ENCODE measurements at places on chromosomes 12 and 14.

DNA sequence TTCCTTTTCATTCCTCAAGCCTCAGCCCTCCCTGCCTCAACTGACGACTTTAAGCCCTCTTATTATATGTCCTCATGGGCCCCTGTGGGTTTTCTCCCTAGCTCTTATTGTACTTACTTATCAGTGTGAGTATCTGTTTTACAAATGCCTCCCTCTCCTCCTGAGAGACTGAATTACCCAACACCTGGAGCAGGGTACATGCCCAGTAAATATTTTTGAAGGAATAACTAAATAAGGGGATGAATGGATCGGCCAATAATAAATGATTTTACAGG lies 95.8 kb upstream of the SLC35F4 start:
- no peak for DNase-seq

DNA sequence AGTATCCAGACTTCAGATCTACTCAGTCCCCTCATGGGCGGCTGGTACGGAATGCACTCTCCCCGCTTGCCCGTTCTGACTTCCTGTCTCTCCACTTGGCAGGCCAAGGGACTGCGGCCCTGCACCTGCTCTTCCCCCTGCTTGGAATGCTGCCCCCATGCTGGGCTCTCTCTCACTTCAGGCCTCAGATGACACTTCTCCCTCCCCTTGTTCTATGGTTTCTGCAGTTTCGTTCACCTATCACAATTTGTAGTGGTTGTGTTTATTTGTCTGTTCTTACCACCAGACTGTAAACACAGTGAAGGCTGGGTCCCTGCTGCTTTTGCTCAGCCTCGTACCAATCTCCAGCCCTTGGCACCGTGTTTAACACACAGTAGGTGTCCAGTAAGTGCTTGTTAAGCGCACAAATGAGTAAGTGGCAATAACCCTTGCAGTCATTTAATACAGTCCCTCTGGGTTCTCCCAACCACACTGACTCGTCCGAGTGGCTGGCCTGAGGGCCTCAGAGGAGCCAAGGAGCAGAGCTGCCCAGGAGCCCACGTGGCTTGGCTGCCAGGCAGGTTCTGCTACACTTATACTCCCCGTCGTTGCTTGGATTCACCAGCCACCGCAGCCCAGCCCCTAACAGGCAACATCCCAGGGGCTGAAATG lies 11.8 kb downstream of the SLC6A12 start:
- no peak for DNase-seq

- DNase-seq = no peak
Observed at GRCh38 chr12:89180496-89180895, 171.8 kb downstream of the DUSP6 start.

GRCh38 chr12:40691913-40692764 lies at the start of gene CNTN1:
Gene CNTN1, plus strand, starts transcription at chr12:40692439.
- DNase-seq = peak; percentile 81

GRCh38 chr12:103138538-103138937 lies 181.1 kb downstream of the ASCL1 start:
- no peak for DNase-seq

- no peak for DNase-seq
Observed at GRCh38 chr14:64178814-64179213, 115.4 kb downstream of the ESR2 start.

GRCh38 chr14:75143761-75144527 lies 17.1 kb upstream of the NEK9 start:
- DNase-seq = no peak

GRCh38 chr14:77148510-77149231 lies 7.1 kb upstream of the ZDHHC22 start:
- DNase-seq = no peak

- DNase-seq = no peak
Observed at GRCh38 chr14:79658221-79658620, 553.1 kb downstream of the DIO2 start.

- DNase-seq = no peak
Observed at GRCh38 chr14:24576182-24576581, at the start of gene CTSG. Gene CTSG, minus strand, starts transcription at chr14:24576250. Its CDS starts 27 bp downstream, at chr14:24576223.

- peak; percentile 93 for DNase-seq
Observed at GRCh38 chr12:1047898-1048660, 57.1 kb downstream of the ERC1 start.

DNA sequence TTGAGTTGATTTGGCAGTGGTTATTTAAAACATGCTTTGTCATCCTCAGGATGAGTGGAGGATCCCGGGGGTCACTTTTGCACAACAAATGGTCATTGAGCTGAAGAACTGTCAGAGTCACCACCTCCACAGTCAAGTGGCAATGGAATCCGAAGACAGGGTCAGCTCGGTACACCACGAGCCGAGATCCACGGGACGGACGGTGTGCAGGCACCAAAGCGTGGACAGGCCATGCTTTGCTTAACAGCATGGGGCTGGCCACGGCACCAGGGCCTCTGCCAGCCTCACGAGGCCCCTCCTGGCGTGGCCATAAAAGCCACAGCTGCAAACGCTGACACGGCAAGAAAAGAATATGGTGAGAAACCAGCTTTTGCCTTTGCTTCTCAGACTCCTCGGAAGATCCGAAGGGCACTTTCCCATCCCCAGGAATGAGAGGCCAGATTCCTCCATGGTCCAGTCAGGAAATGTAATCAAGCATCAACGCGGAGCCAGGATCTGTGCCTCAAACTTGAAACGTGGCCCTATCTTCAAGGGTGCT lies 152.2 kb upstream of the DIO3 start:
- no peak for DNase-seq

DNA sequence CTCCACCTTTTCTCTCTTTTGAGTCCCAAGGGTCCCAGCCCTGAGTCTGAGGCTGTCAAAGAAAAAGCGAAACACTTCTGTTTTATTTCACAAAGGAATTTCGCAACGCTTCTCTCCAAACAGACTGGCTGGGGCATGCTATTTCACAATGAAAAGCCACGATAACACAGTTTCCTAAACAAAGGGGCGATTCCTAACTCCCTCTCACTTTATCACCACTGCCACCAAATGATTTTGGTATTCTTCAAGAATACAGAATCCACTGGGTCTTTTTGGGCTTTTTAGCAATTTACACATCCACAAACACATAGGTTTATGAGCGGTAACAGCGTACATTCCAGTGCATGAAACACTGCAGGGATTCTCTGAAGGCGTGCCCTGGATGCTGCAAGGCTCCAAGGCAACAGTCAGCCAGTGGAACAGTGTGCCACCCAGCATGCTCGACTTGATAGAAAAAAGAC lies 161.2 kb downstream of the DAD1 start:
- DNase-seq = no peak

- no peak for DNase-seq
Observed at GRCh38 chr12:81221681-81222080, 143.8 kb downstream of the ACSS3 start.

DNA sequence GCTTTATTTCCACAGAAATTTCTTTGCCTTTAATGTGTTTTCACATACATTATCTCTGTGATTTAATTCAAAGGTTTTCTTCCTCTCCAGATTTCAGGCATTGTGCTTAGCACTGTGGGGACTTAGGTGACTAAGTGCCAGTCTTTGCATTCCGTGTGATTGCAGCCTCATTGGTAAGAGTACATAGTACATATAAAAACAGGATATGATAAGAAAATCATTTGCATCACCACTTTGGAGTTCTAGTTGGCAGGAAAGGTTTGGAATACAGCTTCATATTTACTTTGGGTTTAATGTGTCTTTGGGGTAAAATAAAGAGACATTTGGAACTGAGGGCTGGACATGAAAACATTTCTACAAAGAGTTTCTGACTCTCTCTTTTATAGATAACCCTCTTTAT lies 37.8 kb upstream of the C12orf75 start:
- no peak for DNase-seq

GRCh38 chr12:68425998-68426397 lies 93.8 kb upstream of the MDM1 start:
- DNase-seq = no peak

DNA sequence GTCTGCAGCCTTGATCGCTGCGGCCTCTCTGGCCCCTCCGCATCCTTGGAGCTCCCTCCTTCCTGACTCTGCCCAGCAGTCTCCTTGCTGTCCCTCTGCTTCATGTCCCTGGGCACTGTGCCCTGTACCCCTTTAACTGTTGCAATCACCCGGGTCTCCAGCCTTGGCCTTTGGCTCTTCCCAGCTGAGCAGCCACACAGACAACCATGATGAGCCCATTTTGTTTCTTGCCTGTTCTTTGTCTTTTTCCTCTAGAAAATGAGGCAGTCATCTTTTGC lies 40.6 kb upstream of the MEG3 start:
- DNase-seq = no peak

DNA sequence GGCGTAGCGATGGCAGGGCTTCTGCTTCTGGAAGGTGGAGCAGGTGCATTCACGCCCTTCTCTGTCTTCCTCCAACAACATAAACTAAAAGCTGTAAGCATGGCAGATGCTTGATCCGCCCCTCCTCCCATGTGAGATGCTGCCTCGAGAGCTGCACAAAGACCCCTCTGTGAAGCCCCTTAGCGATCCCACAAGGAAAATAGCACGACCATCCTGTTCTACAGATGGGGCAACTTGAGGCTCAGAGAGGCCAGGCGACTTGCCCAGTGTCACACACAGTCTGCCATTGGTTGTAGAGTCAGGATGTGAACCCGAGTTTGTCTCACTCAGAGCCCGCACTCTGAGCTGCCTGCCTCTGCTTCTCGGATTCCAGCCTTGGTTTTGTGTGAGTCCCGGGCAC lies 144.4 kb downstream of the SCARB1 start:
- no peak for DNase-seq
